HT-29 (cell line): ENCODE measurements at places on chromosomes 4 and X.
A peak's percentile ranks its signal among the peaks of the same experiment; 100 is the strongest.

GRCh38 chrX:85001344-85001743 lies 2.3 kb upstream of the APOOL start:
- no peak for DNase-seq

GRCh38 chr4:13329340-13329850 lies 154.7 kb downstream of the RAB28 start:
- DNase-seq = no peak

DNA sequence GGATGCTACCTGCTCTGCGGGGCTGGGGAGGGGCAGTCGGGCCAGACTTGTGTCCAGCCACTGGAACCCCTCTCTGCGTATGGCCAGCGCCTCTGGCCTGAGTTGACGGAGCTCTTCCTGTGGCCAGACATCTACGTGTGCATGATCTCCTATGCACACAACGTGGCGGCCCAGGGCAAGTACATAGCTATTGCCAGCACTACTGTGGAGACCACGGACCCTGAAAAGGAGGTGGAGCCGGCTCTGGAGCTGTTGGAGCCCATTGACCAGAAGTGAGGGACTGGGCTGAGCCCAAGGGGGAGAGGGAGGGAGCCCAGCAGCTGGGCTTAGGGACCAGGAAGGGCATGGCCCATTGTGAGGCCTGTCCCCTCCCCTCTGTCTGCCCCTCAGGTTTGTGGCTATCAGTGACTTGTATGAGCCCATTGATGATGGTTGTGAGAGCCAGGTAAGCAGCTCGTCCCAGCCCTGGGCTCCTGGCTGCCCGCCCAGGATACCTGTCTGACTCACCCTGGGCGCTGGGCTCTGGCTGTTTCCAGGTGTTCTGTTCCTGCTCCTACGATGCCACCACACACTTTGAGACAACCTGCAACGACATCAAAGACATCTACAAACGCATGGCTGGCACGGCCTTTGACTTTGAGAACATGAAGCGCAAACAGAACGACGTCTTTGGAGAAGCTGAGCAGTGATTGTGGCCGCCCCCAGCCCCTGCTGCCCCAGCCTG lies 1.8 kb upstream of the FAM50A start:
- DNase-seq = peak; percentile 90

DNA sequence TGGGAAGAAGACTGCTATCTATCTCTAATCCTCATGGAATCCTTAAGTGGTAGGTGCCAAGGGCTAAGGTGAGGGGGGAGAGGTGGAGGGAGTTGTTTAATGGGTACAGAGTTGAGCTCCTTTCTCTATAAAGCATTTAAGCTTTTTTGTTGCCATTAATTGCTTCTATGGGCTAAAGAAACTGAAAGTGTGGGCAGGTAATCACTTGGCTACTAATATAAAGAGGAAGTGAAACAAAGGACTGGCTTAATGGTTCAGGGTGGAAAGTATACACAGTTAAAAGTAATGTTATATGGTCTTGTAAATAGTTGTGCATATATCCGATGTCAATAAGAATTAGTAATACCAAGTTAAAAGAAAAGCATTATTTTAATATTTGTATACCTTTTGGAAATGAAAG lies 83.9 kb downstream of the POLA1 start:
- DNase-seq = no peak
